ENCODE measurements at places on chromosomes 6 and 20.

DNA sequence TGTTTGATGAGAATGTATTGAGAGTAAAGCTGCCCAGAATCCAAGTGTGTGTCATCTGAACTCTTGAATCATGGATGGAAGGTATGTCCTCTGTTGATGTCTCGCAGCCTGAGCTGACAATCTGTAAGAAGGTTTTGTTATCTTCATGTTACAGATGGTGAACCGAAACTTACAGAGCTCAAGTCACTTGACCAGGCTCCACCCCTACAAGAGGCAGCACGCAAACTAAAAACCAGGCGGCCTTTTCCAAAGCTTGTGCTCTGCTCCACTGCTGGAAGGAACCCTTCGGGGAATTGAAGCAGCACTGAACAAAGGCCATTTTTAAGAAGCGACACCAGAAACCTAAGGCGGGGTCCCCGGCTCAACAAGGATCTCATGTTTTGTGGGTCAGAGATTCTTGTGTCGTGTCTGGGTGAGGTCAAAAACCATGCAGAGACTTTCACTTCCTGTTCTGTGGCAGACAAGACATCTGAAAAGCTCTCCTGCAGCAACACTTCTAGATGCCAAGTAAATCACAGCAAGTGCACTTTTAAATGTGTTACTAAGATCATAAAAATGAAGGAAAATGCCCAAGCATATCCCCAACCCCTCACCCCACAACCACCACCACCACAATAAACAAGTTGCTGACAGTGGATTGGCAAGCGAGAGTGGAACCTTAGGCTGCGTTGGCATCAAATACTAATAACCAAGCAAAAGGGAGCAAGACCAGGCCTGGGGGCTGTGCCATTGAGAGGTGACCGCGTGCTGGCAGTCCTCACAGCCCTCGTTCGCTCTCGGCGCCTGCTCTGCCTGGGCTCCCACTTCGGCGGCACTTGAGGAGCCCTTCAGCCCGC lies 27.3 kb downstream of the NQO2 start:
- DNase-seq: no peak

DNA sequence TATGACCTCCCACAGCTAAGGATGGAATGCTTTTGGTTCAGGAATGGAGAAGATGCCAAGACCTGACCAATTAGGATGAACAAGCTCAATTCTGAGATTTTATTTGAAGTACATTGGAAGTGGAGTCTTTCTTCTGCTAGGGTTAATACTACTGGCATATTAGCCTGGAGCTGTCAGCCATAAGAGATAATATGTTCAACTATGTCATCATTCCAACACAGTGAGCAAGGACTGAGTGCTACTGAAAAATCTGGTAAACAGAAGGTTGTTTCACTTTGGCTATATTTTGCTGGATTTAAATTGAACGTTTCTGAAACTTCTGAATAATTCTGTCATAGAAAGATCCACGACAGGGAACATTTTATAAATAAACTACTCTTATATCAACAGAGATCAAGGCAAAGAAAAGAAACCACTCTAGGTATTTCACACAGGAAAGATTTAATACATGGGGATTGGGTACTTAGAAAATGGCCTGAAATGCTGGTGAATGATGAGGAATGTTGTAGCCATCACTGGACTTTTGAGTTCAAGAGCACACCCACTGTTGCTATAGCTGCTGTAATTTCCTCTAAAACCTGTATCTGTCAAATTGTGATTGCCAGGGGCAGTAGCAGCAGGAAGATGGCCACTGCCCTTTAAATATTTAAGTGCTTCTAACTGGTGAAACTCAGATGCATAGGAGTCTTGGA lies 200.5 kb downstream of the PLCB4 start:
- no peak for DNase-seq

GRCh38 chr6:124223611-124224345 lies 420.1 kb downstream of the NKAIN2 start:
- no peak for DNase-seq

GRCh38 chr20:38201356-38201755 lies 36.3 kb upstream of the TGM2 start:
- DNase-seq: no peak

GRCh38 chr20:50558483-50558925 lies 48.3 kb downstream of the PTPN1 start:
- no peak for DNase-seq

- DNase-seq: no peak
Measured at GRCh38 chr20:55216525-55217242, 741.3 kb downstream of the DOK5 start.

DNA sequence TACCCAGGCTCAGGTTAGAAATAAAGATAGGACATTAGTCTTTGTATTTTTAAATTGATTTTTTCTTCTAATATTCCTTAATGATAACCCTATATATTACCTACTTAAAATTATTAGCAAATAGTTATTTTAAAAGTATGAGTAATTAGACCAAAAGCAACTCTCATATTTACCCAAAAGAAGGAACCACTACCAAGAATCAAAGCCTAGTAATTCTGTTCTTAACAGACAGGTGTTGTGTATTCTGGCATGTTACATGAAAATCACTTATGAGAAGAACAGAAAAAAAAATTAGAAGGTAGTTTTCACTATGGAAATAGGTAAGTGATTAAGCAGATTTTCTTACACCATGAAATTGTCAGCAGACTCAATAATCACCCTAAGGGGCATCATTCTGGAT lies 105.1 kb downstream of the ATG5 start:
- DNase-seq: no peak

DNA sequence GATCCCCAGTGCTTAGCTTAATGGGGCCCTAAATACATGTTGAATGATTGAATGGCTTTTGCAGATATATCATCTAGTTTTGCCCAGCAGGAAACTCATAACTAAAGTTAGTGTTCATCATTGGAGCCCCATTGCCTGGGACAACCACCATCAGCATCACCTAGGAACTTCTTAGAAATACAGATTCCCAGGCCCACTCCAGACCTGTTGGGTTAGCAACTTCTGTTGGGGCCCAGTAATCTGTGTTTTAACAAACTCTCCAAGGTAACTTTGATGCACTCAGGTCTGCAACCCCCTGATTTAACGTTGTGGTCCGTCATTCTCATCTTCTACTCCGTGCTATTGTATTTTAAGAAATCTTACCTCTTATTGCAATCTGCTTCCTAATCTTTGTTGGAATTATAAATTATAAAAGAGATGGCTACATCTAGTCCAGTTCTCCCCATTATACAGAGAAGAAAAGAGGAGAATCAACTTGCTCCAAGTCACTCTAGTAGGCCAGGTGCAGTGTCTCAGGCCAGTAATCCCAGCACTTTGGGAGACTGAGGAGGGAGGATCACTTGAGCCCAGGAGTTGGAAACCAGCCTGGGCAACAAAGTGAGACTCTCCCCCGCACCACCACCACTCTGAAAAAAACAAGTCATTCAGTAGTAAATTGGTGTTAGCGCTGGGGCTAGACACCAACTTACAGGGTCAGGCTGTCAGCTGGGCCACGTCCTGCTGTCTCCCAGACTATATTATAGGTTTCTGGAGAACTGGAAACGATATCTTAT lies 13.7 kb downstream of the FOXP4 start:
- no peak for DNase-seq

- no peak for DNase-seq
Measured at GRCh38 chr6:74048387-74048786, 352.4 kb downstream of the CD109 start.

- no peak for DNase-seq
Measured at GRCh38 chr20:10550204-10551118, 115.4 kb downstream of the SLX4IP start.

- no peak for DNase-seq
Measured at GRCh38 chr6:56528412-56528841, 114.3 kb downstream of the DST start.

DNA sequence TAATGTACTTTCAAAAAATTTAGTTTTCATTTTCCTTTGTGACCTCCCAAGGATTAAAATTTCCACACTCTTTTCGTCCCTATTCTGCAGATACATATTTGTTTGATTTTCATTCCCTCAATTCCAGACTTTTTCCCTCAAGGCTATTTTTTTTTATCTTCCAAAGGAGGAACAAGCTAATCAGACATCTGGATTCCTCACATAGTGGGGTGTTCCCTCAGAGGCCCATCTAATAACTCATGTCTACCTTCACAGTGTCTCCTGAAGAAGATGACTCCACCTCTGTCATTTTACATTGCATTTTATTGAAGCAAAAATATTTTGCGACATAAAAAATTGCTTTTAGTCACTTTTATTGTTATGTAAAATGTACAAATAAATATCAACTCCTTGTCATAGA lies 122.2 kb downstream of the RFPL4B start:
- DNase-seq: no peak

GRCh38 chr20:56629464-56630085 lies 469 bp downstream of the TFAP2C start:
- DNase-seq: no peak

- no peak for DNase-seq
Measured at GRCh38 chr20:50521221-50522052, 11.3 kb downstream of the PTPN1 start.

DNA sequence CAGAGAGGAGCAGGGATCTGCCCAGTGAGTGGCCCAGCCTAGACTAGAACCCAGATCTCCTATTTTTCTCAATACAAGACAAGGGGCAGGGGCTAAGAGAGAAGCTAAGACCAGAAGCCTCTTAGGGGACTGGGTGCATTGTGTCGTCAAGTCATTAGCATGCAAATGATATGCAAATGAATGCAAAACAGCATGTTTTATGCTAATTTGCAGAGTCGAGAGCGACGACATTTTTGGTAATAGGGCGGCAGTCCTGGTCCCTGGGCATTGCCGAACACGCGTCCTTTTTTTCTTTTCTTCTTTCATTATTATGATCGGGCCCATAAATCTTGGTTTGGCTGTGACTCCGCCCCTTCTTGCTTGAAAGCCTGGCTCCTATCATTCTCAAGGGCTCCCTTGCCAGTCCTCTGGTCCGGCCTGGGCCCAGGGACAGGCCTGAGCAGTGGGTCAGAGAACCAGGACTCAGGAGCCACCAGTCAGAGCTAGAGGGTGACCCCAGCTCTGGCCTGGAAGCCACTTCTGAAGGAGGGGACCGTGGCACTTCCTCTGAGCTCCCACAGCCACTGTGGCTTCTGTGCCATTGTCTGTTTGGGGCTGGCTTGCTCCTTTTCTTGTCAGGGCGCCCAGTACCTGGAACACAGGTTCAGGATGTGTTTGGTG lies 32.0 kb upstream of the SCRT2 start:
- no peak for DNase-seq

GRCh38 chr20:10653599-10654249 lies 20.1 kb downstream of the JAG1 start:
- DNase-seq: no peak

DNA sequence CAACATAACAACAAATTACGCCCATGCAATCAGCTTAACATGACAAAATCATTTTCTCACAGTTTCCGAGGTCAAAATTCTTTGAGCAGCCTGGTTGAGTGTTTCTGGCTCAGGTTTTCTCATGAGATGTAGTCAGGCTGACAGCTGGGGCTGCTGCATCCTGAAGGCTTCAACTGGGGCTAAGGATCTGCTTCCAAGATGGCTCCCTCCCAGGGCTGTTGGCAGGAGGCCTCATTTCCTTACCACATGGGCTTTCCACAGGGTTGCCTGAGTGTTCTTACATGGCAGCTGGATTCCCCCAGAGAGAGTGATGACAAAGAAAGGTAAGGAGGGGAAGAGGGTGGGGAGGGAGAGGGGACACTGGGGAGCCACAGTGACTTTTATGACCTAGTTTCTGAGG lies 63.1 kb upstream of the NNAT start:
- DNase-seq: no peak

DNA sequence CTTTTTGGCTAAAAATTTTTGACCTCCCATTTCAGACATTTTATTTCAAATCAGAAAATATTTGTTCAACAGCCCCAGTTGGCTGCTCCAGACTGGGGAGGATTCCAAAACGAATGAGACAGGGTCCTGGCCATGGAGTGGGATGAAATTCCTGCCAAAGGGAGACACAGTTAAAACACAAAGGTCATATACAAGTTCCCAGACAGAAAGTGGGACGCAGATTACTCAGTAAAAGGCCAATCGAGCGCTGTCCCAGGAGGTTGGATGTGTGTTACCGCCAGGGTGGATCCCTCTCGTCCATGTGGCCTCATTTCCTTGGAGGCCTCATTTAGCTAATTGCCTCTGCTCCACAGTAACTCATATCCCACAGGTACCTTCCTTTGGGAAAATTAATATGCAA lies 41.8 kb upstream of the NNAT start:
- DNase-seq: no peak

DNA sequence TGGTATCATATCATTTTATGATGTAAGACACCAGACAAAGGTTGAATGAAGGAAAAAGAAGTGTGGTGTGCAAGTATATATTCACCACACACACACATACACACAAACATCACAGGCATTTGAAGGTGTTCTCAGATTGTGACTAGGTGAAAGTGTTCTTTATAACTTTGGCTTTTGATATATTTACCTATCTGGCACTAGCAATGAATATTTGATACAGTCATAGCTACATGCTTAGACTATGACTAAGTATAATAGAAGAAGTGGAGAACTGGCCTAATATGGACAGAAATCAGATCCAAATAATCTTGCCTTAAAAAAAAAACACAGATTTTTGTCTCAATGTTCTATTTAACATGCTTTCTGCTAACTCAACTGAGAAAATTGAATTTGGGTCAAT lies 809.9 kb downstream of the KIF16B start:
- no peak for DNase-seq

GRCh38 chr6:3231247-3232016 lies 4.0 kb upstream of the TUBB2B start:
- peak; percentile 98 for DNase-seq

- no peak for DNase-seq
Measured at GRCh38 chr6:27940766-27941165, 16.3 kb upstream of the OR2B6 start.

GRCh38 chr20:35515949-35516645 lies 13.4 kb downstream of the C20orf173 start:
- DNase-seq: no peak

DNA sequence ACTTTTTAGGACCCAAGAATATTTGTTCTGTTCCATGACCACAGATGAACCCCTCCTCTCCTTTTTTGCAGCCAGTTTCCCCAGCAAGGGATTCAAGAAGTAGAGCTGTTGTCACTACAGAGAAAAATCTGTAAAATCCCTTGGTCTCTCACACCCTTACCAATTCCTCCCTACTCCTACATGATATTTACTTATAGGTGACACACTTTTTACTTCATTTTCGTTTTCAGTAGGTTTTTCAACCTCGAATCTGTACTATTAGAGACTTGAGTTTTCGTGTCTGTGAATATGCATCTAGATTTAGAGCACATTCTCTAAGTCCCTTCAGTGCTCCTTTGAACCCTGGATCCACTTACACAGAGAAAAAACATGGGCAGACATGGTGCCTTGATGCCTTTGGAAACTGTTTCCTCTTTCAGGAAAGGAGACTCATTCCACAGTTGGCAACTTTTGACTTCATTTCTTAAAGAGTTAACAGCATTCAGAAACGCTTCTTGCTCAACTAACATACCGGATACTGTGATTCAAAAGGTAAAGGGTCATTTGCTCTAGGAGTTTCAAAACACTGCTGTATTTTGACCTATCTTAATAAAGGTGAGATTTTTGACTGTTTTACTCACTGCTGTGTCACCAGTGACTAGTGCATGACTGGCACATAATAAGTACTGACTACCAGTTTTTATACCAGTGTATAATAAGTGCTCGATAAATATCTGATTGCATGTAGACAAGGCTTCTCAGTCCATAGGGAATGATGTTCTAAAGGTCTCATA lies 50.6 kb downstream of the LAMA4 start:
- no peak for DNase-seq

All from NCI-H2029 treated with DMSO at 0.1 percent for 48 hours (cell line).